Left renal cortex interstitium (tissue), 4 donors: ENCODE measurements at places on chromosomes 16 and 17.

DNA sequence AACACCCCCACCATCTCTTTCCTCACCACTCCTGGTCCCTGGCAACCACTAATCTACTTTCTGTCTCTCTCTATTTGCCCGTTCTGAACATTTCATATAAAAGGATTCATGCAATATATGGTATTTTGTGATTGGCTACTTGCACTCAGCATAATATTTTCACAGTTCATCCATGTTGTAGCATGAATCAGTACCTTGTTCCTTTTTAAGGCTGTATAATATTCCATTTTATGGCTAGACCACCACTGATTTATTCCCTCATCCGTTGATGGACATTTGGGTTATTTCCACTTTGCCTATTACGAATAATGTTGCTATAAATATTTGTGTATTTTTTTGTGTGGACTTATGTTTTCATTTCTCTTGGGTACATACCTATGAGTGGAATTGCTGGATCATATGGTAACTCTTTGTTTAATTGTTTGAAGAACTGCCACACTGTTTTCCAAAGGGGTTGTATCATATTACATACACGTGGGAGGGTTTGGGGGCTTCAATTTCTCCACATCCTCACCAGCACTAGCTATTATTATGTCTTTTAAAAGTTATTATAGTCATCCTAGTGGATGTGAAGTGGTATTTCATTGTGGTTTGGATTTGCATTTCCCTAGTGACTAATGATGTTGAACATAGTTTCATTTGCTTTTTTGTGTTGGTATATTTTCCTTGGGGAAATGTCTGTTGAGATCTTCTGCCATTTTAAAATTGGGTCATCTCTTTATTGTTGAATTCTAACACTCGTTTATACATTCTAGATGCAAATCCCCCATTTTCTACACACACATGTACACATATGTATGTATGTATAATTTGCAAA lies 26.3 kb downstream of the SEC14L5 start:
- no peak for DNase-seq

DNA sequence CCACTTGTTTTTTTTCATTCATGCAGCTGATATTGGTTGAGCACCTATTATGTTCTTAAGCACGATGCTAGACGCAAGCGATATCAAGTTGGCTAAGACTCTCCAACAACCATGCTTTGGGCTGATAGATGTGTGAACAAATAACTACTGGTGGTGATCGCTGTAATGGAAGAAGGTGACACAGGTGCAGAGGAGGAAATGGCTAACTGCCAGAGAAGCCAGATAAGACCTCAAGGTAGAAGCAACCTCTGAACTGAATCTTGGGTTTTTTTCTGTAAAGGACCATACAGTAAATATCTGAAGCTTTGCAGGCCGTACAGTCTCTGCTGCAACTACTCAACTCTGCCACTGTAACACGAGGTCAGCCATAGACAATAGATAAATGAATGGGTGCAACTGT lies 97.9 kb downstream of the C17orf67 start:
- DNase-seq, result no peak

- no peak for DNase-seq
These were observed 65.9 kb downstream of the DNAH3 start for GRCh38 chr16:21084631-21085225.

DNA sequence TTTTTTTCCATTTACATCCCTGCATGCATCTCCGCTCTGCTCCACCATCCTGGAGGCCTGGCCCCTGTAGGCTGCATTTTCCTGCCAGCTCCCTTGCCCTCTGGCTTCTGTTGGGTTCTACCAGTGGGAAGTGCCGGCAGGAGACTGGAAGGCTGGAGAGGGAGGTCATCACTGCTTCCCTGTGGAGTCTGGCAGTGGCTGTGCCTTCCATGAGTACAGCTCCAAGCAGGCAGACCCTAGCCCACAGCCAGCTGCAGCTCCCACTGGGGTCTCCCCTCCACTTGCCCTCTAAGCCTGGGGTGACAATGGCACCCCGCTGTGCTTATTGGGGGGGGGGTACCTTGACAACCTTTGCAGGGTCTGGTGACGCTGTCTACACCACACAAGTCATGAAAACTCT lies 37.3 kb downstream of the MMP15 start:
- DNase-seq, result no peak

DNA sequence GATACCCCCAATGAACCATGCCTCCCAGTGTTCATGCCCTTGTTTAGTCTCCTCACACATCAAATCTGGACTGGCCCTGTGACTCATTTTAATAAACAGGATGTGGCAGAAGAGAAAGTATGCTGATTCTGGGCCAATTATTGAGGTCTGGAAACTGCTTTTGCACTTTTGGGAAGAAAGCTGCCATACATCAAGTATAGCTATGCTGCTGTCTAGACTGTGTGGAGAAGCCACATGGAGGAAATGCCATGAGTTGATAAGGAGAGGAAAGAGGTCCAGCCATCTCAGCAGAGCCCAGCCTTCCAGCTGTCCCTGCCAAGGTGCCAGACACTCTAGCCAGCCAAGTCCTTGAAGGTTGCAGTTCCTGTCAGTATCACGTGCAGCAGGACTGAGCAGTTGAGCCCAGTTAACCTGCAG lies 16.7 kb downstream of the RPRML start:
- DNase-seq, result no peak

- no peak for DNase-seq
These were observed 5.3 kb upstream of the WDR24 start for GRCh38 chr16:695355-696089.

DNA sequence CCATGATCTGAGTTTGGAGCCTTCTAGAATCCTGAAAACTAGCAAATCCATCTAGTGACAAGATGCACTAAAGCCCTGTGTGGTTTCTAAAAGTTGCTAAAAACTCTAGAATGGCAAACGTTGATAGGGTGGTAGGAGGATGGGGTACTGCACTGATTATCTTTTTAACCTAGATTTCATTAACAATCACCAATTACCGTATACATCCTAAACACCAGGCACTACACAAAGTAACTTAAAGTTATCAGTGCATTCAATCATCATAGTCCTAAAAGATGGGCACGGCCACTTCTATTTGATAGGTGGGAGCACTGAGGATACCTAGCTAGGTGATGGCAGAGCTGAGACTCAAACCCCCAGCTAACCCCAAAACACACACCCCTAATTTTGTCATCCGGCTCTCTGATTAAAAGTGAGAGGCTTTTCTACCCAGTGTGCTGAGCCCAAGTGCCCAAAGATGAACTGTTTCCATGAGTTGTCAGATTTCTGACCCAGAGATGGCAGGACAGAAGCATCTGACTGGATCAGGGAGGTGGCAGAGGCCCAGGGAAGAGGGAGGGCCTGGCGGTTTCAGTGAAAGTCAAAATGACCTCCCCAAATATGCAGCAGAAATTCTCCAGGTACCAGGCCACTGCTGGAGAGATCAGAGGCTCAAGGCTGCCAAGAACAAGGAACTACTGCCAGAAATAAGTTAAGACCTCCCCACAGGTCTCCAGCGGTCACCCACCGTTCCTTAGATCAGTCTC lies 396.8 kb downstream of the SOX9 start:
- no peak for DNase-seq

GRCh38 chr16:7051591-7052349 lies 280.9 kb upstream of the RBFOX1 start:
- DNase-seq, result no peak

DNA sequence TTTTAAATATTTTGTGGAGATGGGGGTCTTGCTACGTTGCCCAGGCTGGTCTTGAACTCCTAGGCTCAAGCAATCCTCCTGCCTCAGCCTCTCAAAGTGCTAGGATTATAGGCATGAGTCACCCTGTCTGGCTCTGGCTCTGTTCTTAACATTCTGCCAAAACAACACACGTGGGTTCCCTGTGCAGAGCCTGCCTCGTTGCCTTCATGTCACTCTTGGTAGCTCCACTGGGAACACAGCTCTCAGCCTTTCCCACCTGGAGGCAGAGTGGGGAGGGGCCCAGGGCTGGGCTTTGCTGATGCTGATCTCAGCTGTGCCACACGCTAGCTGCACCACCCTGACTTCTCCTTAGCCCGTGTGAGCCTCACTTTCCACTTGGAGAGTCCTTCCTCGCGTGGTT lies 19.3 kb downstream of the CRISPLD2 start:
- DNase-seq, result no peak

GRCh38 chr17:6497496-6498221 lies 53.4 kb downstream of the PIMREG start:
- DNase-seq, result no peak

DNA sequence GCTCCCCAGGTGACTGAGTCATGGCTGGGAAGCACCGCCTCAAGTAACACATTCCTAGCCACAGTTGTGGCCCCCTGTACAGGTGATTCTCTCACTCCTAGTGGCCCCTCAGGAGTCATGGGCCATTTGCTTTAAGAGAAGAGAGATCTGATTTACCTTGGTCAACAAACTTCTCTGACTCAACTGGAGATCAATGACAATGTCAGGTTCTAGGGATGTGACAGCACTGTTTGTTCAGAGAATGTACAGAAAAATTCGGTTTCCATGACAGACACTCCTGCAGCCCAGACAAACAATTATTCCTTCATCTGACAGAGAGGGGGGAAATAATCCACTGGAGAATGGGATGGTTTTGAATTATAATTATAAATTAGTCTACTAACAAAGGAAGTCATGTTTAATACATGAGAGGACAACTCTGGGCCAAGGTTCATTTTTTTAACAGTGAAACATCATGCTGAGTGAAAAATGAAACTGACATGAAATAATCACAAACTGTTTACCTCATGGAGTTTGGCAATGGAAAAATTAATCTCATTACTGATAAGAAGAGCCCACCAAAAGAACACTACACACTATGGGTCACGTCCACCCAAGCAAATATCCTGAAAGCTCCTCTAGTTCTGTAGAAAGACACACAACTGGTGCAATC lies 9.7 kb downstream of the ERN1 start:
- DNase-seq, result no peak

- DNase-seq, result no peak
These were observed 2.6 kb upstream of the TSPOAP1 start for GRCh38 chr17:58330997-58331814.

- DNase-seq, result no peak
These were observed 9.9 kb downstream of the HEXIM2 start for GRCh38 chr17:45171338-45172231.

DNA sequence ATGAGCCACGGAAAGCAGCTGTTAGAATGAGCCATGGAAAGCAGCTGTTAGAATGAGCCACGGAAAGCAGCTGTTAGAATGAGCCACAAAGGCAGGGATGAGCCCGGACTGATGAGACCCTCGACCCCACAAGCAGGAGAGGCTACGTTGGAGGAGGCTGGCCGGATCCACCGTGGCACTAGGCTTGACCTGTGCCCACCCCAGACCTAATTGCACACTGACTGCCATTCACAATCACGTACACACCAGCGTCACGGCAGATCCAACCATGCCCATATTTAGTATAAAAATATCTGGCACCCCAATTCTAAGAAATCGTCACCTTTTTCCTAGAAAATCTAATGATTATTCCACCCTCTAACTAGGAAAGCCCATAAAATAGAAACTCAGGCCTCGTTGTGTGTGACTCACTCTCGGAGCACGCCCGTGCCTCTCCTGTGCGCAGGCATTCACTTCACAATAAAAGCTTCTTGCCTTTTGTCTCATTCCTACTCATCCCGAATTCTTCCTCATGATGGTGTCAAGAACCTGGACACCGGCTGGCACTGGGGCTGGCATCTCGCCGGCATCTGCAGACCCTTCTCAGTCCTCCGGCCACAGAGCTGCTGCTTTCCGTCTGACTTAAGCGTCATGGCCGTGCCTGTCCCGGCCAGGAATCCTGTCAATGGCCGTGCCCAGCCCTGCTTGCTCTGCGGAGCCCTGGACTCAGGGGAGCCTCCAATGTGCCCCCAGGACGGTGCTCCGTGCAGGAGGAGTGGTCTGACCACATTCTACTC lies 5.5 kb upstream of the SECTM1 start:
- DNase-seq, result no peak

- no peak for DNase-seq
These were observed 143.6 kb downstream of the COPRS start for GRCh38 chr17:31715446-31715845.

DNA sequence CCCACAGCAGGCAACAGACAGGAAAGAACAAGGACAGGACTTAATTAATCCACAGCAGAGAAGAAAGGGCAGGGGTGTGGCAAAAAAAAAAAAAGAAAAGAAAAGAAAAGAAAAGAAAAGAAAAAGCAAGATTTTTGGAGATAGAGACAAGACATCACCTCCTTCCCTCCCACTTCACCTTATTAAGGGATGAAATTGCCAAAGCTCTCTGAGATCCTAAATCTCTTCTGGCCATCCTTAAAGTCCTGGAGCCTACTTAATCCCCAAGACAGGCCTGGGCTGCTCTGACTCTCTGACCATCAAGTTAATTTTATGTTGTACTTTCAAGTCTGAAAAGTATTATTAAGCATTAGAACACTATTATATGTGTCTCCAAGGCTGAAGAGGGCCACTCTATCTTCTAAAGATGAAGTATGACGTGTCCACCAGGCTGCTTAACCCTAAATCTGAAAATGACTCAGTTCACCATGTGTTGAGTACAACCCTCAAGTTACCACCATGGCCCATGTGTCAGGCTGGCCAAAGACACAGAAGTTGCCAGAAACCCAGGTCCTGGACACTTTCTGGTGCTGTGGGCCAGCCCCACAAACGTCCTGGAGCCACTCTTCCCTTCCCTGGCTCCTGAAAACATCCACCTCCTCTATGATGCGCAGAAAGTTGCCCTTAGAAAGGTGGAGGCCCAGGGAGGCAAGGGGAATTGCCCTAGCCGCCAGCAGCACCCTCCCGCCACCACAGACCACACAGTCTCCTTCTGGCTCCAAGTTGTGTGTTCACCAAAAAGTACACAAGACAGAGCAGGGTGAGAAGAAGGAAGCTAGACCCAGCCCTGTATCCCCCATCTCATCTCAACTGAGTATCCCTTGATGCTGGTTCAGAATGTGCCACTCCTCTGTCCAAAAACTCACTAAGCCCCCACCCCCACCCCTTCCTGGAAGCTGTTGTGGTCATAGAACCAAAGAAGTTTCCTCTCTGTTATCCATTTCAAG lies 2.7 kb downstream of the SOCS1 start:
- DNase-seq, result no peak

DNA sequence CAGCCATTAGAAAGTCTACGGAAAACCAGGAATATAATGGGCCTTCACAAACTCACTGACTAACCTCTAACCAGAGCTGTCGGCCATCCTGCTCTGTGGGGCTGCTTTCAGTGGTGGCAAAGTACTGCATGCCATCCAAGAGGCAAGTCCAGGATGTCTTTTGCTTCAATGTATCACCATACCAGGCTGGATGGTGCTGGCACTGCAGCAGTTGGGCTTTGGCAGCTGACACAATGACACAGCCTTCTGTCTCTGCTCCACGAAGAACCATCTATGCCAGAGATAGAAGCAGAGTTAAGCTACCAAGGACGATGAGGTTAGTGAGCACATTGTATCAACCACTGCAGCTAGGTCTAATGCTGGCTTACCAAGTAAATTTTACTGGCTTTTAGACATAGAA lies 9.7 kb upstream of the RSKR start:
- DNase-seq, result no peak

- no peak for DNase-seq
These were observed 70.3 kb downstream of the PMP22 start for GRCh38 chr17:15194859-15195277.

GRCh38 chr17:30318155-30318554 lies 15.7 kb downstream of the TMIGD1 start:
- DNase-seq, result no peak

GRCh38 chr17:79039886-79040285 lies 15.9 kb downstream of the C1QTNF1 start:
- DNase-seq, result no peak
